ENCODE measurements at places on chromosomes 12 and 14. TPM values are rescaled to one million over a fixed set of nuclear protein-coding genes. Genes with fewer than 3 reads are reported as not detected.

Gene EPYC
- total RNA-seq, result not detected

Gene RNASE3
- total RNA-seq, result not detected

Gene E2F7
- total RNA-seq, result 12.3 TPM

Gene KRT73
- not detected for total RNA-seq

Gene KRT78
- 6.2 TPM for total RNA-seq

Gene MANSC4
- not detected for total RNA-seq

Gene LAG3
- total RNA-seq, result not detected

Gene CBLN3
- total RNA-seq, result 2.5 TPM

Gene DYRK2
- total RNA-seq, result 24.3 TPM

Gene TC2N
- 45.8 TPM for total RNA-seq

Gene SLC38A1
- total RNA-seq, result 333 TPM

Gene GPR132
- total RNA-seq, result under 0.01 TPM

Gene MAPKAPK5
- 48.5 TPM for total RNA-seq

Gene SYT1
- 0.14 TPM for total RNA-seq

Gene PPP1R3E
- 2.7 TPM for total RNA-seq

Gene VAMP1
- total RNA-seq, result 1.6 TPM

Gene FITM1
- total RNA-seq, result 0.34 TPM

Gene INSM2
- not detected for total RNA-seq

Gene VWF
- total RNA-seq, result 0.34 TPM

Gene NELL2
- total RNA-seq, result 0.28 TPM

Gene SCNN1A
- 9.6 TPM for total RNA-seq

Gene LIN7A
- total RNA-seq, result not detected

Gene NUP107
- total RNA-seq, result 40.7 TPM

Gene MMP19
- 0.28 TPM for total RNA-seq

Gene SYCP3
- under 0.01 TPM for total RNA-seq

Gene FAM186B
- 0.57 TPM for total RNA-seq

Gene DNAI7
- under 0.01 TPM for total RNA-seq

Gene DTX1
- not detected for total RNA-seq

Gene B4GALNT3
- 4.7 TPM for total RNA-seq

Gene FAM181A
- total RNA-seq, result not detected

Gene GSC
- total RNA-seq, result not detected

Gene MUCL1
- not detected for total RNA-seq

Gene IL22
- total RNA-seq, result not detected

Gene SERPINA9
- not detected for total RNA-seq

Gene CCND2
- total RNA-seq, result 249 TPM

Gene C12orf56
- 1.7 TPM for total RNA-seq

Gene TESPA1
- total RNA-seq, result not detected

Gene RTL1
- not detected for total RNA-seq

Gene OVCH1
- 0.28 TPM for total RNA-seq

Gene A2M
- not detected for total RNA-seq

Gene CLEC9A
- not detected for total RNA-seq

Gene MYH6
- total RNA-seq, result not detected

Gene KRT72
- total RNA-seq, result not detected

Gene NPFF
- not detected for total RNA-seq

Gene CLEC4C
- not detected for total RNA-seq

Gene UBR7
- total RNA-seq, result 24.5 TPM

Gene SERPINA6
- not detected for total RNA-seq

Gene EVL
- total RNA-seq, result 5.8 TPM

Gene KCNC2
- not detected for total RNA-seq

Gene GLI1
- total RNA-seq, result 0.14 TPM

Gene PKP2
- total RNA-seq, result 56.0 TPM

Gene TAS2R14
- 0.68 TPM for total RNA-seq
